ENCODE measurements at places on chromosomes 11 and 22. TPM values are rescaled to one million over a fixed set of nuclear protein-coding genes. Genes with fewer than 3 reads are reported as not detected.

The TBX10 gene
- total RNA-seq = not detected

The E2F8 gene
- total RNA-seq = 17.7 TPM

The MS4A14 gene
- not detected for total RNA-seq

The ADAMTS8 gene
- total RNA-seq = not detected

The ESAM gene
- total RNA-seq = 0.16 TPM

The EMID1 gene
- 2.2 TPM for total RNA-seq

The CRYBB3 gene
- not detected for total RNA-seq

The FKBP2 gene
- total RNA-seq = 53.1 TPM

The SLC22A25 gene
- not detected for total RNA-seq

The LMO2 gene
- 1.2 TPM for total RNA-seq

GRCh38 chr22:45881524-45881875 lies 95.5 kb downstream of the WNT7B start:
- DNase-seq = no peak

DNA sequence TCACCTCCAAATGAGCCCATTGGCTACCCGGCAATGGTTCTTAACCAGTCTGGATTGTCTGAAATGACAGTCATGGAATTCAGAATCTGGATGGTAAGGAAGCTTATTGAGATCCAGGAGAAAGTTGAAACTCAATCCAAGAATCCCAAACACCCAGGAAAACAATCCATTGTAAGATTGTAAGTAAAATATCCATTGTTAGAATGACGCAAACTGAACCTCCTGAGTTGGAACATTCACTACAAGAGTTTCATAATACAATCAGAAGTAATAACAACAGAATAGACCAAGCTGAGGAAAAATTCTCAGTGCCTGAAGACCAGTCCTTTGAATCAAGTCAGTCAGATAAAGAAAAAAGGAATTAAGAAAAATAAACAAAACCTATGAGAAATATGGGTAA lies 22.1 kb downstream of the OR8G5 start:
- DNase-seq = no peak

GRCh38 chr22:24497841-24498258 lies 2.7 kb downstream of the UPB1 start:
- no peak for DNase-seq

- no peak for DNase-seq
Measured at GRCh38 chr22:41668971-41669911, 19.4 kb downstream of the SNU13 start.

DNA sequence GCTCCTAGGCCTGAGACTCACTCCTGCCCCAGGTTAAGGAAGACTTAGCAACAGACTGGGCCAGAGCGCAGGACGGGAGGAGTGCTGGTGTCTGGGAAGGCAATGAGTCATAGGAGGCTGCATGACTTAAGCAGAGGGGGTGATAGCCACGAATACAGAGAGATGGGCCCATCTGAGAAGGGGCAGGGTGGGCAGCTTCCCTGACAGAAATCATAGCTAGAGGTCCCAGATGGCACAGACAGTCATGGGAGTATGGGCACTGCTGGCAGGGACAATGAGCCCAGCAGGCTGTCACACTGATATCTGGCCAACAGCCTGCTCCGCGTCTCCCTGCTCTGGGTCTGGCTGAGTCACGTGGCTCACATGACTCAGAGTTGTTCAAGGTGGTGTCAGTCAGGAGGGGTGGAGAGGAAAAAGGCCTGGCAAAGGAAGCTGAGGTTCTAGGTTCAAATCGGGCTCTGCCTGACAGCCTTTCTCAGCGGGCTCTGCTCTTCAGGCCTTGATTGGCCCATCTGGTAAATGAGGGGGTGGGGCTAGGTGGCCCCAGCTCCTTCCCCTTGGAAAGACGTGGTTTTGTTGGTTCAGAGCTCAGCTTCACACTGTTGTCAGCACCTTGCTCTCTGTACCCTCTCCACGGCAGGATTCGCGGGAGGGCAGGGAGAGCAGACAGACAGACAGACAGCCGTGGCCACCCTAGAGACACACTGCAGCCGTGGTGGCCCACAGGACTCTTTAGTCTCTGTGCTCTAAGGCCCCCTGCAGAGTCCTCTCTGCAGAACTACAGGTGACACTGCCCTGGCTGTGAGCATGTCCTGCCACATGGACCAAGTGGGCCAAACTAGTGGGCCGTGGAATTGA lies 47.8 kb downstream of the DBX1 start:
- no peak for DNase-seq

GRCh38 chr11:1147792-1148191 lies 10.0 kb upstream of the MUC5AC start:
- DNase-seq = no peak

- peak; percentile 26 for DNase-seq
Measured at GRCh38 chr11:2554338-2555207, 109.8 kb downstream of the KCNQ1 start.

DNA sequence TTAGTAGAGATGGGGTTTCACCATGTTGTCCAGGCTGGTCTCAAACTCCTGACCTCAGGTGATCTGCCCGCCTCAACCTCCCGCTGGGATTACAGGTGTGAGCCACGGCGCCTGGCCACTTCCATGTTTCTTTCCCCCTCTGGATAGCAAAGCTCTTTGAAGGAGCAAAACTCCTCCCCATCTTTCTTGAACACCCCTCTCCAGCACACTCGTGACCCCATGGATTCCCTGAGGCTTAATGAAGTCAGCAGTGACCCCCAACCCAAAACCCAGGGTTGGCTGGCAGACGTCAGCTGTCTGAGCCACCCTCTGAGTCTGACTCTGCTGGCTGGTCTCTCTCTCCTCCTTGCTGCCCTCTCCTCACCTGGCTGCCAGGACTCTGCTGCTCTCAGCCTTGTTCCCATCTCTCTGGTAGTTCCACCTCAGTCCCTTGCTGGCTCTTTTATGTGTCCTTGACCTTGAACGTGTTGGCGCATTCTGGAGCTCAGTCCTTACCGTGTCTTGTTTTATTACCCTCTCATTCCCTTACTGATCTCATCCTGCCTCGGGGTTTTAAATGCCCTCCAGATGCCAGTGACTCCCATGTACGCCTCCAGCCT lies 44.5 kb downstream of the PARVG start:
- no peak for DNase-seq

GRCh38 chr22:23182309-23183060 lies 2.2 kb downstream of the BCR start:
- DNase-seq = peak; percentile 40

DNA sequence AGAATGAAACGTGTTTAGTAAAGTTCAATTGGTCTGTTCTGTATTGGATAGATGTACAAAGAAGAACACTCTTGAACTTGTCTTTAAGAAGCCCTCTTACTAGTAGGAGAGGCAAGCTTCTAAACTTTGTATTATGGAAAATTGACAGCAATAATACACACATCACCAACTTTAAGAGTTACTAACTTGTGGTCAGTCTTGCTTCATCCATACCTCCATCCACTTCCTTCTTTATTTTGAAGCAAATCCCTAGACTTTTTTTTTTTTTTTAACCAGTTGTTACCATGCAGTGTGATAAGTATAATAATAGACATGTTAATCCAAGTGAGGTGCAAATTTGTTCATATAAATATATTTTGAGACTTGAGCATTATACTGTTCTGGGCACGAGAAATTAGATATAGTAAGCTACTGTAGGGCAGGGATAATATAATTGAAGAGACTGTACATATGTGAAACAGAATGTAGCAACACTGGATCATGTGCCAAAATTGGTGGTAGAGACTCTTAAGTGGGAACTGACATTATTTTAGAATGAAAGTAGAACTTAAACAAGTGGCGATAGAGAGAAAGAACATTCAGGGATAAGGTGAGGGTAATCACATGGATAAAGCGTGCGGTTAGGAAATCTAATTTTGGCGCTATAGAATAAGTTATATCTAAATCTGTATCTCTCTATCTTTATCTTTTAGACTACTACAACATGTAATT lies 6.5 kb downstream of the FAR1 start:
- DNase-seq = no peak

DNA sequence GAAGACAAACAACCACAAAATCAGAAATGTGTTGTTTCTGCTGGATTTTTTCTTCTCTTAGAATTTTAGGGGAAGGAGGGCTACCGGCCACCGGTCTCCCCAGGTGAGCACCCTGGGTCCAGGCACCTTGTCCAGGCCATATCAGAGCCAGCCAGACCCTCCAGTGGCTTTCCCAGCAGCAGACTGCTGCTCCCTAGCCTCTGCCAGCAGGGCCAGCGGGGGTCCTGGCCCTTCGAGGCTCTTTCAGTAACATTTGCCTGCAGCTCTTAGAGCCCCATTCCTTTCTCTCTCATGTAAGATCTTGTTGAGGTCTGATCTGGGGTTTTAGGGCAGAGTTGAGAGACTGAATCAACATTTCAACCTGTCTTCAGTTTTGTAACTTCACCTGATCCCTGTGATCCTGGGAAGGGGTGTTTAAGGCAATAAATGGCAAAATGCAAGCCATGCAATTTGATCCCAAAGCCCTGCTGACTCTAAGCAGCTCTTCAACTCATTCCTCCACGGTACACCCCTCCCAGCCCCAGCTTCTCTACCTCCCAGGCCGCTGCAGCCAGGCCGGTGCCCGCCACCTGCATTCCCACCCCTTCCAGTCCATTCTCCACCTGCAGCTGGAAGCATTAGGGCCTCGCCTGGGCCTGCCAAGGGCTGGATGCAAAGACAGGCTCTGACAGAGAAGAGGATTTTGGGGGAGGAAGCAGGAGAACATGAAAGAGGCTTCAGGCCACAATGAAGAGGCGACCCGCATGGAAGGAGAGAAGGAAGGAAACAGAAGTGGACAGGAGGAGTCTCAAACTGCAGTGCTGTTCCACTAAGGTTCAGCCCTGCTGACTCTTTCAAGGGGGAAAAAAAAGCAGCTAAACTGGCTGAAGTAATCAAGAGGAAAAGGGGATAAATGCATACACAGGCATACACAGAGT lies 113.0 kb upstream of the FGF3 start:
- DNase-seq = no peak

DNA sequence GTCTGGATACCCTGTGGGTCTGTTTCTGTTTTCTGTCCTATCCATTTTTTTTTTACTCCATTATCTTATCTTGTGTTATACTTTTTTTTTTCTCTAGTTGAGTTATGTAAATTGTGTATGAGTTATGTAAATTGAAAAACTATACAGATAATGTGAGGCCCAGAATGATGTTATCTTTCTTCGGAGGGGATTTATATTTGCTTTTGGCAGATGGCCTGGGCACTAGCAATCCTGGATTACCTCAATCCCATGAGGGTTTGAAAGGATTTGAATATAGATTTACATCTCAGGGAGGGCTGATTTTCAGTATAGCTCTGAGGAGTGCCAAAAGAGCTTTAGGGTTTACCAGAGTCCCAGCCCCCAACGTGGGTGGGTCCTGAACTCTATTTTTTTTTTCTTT lies 71.0 kb downstream of the CSTPP1 start:
- no peak for DNase-seq

Data from SJCRH30 (cell line).